ENCODE measurements at places on chromosomes 7 and 10. TPM values are rescaled to one million over a fixed set of nuclear protein-coding genes. Genes with fewer than 3 reads are reported as not detected.

Gene FBXL13
- total RNA-seq = 2.9 TPM

Gene CAV2
- total RNA-seq = 158 TPM

Gene GIMAP4
- not detected for total RNA-seq

Gene BBS9
- total RNA-seq = 18.7 TPM

Gene ANKRD61
- total RNA-seq = not detected

Gene PRSS1
- total RNA-seq = not detected

Gene CLRN3
- total RNA-seq = not detected

Gene TMEM139
- total RNA-seq = 3.0 TPM

Gene TIMM23
- total RNA-seq = 211 TPM

Gene ATRNL1
- total RNA-seq = 11.4 TPM

Gene INA
- total RNA-seq = not detected

Gene SPDYE2B
- total RNA-seq = not detected

Gene TUBB8
- total RNA-seq = not detected

Gene NODAL
- not detected for total RNA-seq

- no peak for DNase-seq
Observed at GRCh38 chr7:90067171-90067570, 87.1 kb upstream of the STEAP1 start.

DNA sequence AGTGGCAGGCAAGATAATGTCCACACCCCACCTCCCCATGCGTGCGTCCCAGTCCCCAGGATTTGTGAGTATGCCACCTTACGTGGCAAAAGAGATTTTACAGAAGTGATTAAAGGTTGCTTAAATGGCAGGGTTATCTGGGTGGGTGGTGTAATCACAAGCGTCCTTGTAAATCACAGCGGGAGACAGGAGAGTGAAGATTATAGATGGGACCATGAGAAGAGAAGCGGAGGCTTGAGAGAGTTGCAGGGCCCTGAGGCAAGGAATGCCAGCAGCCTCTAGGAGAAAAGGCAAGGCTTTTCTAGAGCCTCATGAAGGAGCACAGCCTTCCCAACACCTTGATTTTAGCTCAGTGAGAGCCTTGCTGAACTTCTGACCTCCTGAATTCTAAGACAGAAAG is 10.2 kb downstream of the ZRANB1 start:
- no peak for DNase-seq

DNA sequence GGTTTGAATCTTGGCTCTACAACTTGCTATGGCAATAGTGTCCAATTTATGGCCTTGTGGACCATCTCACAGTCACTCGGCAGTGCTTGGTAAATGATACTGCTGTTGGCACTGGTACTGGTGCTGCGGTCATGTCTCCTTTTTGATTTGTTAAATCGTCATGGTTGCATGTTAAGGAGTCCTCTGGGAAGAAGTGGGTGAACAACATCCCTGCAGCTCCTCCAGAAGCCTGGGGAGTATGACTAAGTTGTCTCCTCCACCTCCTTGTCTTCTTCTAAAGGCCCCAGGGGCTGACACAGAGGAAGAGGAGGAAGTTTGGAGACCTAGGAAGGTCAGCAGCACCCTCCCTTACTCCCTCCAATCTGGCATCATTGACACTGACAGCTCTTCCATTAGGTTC is 8.5 kb downstream of the ITPRIP start:
- peak; percentile 78 for DNase-seq

DNA sequence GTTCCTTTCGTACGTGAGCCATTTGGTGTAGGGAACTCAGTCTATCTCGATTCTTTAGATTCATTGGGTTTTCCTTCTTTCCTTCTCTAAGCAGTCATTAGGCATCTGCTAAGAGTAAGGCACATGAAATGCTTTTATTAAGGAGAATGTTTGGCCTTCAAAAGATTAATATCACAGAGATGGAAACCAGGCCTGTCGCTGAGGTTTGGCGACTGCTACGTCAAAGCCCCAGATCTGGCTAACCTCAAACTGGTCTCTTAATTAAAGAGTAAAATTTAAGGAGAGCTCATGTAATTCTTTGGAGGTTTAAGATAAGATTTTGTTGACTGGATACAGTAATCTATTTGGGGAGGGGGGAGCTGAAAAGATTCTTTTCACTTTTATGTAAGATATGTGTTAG is 189.8 kb downstream of the JCAD start:
- no peak for DNase-seq

GRCh38 chr7:93601363-93601762 is 26.8 kb upstream of the CALCR start:
- DNase-seq = no peak

- DNase-seq = no peak
Observed at GRCh38 chr7:6181136-6181535, 91.3 kb downstream of the CYTH3 start.

DNA sequence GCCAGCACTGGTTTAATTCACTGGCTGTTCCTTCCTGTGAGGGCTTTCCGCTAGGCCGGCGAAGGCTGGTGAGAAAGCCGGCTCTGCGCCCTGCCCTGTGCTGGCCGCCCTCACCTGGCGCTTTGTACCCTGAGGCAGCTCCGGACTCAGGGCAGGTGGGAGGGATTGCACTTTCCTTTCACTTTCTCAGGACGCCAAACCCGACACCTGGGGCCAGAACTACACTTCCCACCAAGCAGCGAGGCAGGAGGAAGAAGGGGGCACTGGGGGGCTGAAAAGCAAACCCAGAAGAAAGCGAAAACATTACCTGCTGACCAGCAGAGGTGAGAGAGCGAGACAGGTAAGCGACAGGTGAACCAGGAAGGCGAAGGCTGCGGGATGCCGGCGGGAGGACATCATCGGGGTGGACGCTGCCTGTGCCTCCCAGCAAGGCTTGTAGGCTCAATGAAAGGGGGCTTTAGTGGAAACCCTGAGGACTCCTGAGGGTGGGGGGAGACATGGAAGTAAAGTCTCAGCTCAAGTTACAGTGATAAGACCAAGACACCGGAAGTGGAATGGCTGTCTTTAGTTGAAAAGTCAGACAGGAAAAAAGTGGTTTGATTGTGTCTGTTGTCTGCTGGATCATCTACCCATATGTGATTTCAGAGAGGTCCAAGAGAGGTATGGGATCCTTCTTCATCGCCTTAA is at the start of gene RAB19:
Gene RAB19, plus strand, starts transcription at position 181 of the 687 bp plus-strand sequence. CDS start 3,589 bp downstream, outside the sequence.
- no peak for DNase-seq

GRCh38 chr7:114822131-114822530 is 99.8 kb upstream of the MDFIC start:
- no peak for DNase-seq

DNA sequence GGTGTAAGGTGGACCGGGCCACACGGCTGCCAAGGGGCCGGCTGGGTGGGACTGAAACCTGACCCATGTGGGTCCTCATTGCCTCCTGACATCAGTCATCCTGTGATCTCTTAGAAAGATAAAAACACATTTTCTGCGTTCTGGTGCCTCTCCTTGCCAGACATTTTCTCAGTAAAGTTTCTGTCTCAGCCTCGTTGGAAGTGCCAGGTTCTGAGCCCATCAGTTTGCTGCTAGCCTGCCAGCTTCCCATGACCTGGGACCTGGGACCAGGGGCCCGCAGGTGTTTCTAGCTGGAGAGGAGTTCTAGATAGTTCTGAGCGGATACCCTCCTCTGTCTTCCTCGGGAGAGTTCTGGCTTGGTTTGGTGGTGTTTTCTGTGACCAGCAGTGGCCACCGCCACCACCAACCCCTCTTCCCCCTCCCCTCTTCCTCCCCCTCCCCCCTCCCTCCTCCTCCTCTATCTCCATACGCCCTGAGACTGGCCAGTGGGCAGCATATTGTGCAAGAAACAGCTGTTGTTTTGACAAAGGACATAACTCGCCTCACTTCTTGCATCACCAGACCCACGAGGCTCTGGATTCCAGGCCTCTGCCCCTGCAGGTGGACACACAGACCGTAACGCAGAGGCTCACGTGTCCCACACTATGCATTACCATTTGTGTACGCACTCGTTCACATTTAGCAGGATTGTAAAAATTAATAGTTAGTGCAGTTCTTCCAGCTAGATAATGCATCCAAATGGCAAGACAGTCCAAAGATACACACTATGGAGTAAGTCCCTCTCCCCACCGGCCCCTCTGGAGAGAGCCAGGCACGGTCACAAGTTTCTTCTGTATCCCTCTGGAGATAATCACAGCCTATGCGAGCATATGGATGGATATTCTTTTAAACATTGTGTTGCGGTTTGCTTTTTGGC is 94.6 kb downstream of the CUX1 start:
- DNase-seq = no peak

DNA sequence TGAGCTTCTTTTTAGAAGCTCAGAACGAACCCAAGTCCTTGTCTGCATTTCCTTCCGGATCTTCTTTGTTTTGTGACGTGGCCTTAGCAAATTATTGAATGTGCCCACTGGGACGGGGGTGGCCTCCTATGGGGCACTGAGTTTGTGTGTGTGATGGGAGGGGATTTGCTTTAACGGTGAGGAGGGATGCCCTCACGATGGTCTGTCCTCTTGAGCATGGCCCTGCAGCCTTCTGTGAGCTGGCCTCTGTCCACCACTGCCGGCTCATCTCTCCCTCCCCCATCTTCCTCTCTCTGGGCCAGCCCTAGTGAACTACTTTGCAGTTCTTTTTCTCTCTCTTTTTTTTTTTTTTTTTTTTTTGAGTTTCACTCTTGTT is 62.9 kb upstream of the MKRN1 start:
- DNase-seq = peak; percentile 23

DNA sequence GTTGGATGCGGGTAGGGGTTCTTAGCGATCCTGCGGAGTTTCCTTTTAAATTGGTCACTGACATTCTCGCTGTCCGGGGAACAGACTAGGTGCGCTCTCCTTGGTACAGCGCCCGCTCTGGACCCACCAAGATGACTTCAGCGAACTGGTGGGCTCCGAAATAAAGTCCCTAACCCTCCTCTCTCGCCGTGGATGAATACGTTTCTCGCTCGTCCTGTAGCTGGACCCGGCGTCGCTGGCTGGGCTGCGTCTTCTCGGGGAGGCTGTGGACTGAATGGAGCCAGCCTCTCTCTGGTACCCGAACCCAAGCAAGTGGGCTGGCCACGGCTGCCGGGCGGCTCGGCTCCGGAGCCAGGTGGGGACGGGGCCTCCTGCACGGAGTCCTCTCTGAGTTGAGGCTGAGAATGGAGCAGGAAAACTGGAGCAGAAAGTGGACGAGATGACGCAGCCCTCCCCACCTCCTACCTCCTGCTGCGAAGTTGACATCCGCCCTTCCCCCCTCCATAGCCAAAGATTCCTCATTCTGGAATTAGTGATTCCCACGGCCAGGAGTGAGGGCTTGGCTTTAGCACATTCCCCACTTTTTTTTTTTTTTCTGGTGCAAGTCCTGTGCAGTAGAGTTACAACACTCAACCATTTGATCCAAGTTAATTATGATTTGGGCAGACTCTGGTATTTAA is 1.5 kb downstream of the UNC5B start:
- peak; percentile 63 for DNase-seq

GRCh38 chr10:1368842-1369171 is 312.6 kb downstream of the WDR37 start:
- DNase-seq = peak; percentile 51

DNA sequence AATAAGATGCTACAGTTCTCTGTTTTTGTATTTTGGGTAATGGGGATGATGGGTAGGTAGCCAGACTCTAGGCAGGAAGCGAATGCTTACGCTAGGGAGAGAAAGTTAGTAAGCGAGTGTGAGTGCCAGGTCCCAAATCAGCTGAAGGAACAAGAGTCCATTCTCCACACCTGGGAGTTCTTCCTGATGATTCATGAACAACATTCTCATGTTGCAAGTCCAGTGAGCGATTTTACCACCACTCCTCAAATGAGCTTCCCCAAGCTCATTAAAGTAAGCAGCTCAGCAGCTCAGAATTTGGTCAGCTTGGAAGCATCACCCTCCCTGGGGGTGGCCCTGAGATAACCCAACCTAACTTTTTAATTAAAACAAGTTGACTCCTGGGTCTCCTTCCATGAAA is 27.3 kb downstream of the SH3PXD2A start:
- DNase-seq = no peak

DNA sequence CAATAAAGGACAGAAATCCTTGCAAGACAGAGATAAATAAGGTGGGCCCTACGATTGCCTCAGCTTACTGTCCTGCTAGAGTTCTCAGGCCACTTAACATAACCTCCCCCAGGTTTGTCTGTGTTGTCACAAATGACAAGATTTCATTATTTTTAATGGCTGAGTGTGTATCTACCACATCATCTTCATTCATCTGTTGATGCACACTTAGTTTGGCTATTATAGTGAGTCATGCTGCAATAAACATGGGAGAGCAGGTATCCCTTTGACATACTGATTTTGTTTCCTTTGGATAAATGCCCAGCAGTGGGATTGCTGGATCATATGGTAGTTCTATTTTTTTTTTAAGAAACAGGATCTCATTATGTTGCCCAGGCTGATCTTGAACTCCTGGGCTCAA is 60.6 kb downstream of the PRTFDC1 start:
- DNase-seq = peak; percentile 95

- no peak for DNase-seq
Observed at GRCh38 chr7:157522954-157523353, 186.2 kb downstream of the DNAJB6 start.

GRCh38 chr10:12807096-12807755 is 194.3 kb downstream of the CCDC3 start:
- DNase-seq = no peak

DNA sequence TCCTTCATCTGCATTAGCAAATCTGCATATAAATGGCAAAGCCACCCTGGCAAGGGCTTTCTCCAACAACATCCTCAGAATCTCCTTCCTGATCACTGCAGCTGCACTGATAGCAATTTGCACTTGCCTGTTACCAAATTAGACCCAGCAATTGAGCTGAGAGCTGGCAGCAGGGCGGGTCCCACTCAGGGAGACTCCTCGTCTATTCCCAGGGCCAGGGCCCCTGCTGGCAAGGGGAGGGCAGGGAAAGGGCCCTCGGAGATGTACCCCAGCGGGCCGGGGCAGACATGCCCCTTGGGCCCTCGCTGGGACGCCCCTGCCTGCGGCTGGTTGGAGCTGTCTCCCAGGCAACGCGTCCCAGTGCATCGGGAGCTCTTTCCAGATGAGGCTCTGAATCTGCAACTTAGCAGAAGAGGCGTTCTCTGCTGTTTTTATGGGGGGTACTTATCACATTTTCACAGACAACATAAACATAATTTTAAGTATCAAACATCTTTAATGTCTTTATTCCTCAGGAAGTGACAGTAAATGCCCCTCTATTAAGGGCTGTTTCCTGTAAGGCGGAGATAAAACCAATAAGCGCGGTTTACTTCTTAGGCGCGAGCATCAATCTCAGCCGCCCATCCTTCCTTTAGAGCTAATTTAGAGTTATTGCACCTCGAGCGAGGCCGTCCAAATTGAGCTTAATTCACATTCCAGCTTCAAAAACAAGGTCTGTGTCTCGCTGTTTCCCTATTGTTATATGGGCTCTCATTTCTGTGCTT is 249.0 kb upstream of the PPP2R2D start:
- no peak for DNase-seq

GRCh38 chr7:149669121-149669818 is 104.1 kb downstream of the ZNF467 start:
- peak; percentile 13 for DNase-seq

DNA sequence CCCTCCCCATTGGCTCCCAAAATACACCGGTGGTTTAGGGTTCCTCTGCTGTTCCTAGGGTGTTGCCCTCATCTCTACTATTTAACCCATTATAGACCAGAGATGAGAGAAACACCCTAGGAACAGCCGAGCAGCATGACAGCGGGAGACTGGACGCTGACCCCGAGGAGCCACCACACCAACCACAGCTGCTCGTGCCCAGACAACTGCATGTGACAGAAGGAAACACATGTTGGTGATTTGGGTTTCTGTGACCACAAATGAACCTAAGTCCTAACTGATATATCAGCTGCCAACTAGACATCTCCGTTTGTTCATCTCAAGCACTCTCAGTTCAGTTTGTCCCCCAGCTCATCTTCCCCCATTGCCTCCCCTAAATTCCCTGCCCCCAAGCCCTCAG is 13.4 kb downstream of the CFAP43 start:
- DNase-seq = no peak
